Small intestine (tissue), 16 donors: ENCODE measurements at places on chromosomes 5 and 9. TPM values are rescaled to one million over a fixed set of nuclear protein-coding genes. Genes with fewer than 3 reads are reported as not detected.

DNA sequence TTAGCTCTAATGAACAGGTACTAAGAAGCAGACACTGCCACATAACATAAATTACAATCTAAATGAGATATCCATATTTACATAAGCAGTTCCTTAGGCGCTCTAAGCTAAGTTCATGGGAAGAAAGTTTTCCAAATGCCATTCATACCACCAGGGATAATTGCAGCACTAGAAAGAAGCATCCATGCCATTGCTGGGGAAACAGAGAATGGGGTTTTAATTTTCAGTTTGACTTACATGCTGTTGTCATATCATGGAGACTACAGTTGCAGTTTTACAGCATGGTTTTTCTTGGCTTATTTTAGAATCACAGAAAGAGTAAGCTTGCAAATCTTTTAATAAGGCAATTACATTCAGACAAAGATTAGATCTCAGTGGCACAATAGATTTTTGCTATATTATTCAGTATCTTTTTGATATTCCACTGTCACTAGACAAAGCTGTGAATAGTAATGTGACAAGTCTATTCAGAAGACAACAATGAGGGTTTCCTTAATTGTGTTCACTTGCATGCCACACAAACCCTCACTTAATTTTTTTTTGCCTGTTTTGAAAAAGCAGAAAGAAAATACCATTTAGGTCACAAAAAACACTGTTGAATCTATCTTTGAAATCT is 108.4 kb upstream of the ELAVL2 start:
- DNase-seq = no peak

GRCh38 chr9:102519423-102519822 is 475.7 kb upstream of the CYLC2 start:
- DNase-seq = no peak

PRSS3 gene
- 247 TPM for polyA plus RNA-seq

DTWD2 gene
- polyA plus RNA-seq = 5.8 TPM

ELAVL2 gene
- polyA plus RNA-seq = not detected
